ENCODE measurements at places on chromosomes 1 and 21. TPM values are rescaled to one million over a fixed set of nuclear protein-coding genes. Genes with fewer than 3 reads are reported as not detected.

DNA sequence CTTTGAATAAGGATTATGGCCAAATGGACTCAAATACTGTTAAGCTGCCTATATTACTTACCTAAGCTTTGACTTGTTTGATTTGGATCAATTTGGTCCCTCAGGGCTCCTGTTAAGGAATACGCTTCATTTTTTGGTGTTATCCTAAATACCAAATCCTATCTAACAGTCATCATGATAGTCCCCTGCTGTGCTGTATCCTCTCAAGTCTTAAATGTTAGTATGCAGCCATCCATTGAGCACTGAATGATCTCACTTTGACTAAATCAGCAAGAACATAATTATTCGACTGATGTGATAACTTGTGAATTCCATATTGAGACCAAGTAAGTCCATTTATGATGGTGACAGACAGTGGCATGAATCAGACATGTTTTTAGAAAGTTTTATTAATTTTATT lies 53.1 kb upstream of the ATF3 start:
- DNase-seq = no peak

DNA sequence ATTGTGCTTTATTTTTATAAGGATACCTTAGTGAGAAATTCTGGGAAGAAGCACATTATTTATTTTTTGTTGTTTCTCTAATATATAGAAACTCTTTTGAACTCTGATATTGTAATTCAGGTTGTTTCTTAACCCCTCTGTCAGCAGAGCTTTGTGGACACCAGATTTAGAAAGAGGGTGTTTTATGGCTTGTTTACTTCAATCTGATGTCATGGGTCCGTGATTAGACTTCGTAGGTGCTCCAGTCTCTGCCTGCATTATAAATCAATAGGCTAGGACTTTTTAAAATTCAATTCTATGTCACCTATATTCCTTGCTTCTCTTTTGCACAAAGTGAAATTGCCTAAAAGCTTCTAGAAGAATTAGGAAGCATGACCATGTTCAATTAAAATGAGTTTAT lies 47.3 kb upstream of the CCDC190 start:
- no peak for DNase-seq

DNA sequence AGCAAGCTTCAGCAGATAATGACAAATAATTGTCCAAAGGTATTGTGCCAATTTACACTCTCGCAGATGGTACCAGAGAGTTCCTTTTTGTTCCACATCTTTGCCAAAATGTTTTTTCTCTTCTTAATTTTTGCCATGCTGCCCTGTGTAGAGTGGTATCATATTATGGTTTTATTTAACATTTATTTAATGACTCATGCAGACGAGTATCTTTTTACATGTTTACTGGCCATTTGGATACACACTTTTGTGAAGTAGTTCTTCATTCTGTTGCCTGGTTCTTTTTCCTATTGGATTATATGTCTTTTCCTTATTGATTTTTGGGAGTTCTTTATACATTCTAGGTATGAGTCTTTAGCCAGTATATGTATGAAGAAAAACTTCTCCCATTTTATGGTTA lies 151.1 kb downstream of the PCNX2 start:
- DNase-seq = no peak

BARHL2 gene
- total RNA-seq = not detected

CR1L gene
- not detected for total RNA-seq

DNA sequence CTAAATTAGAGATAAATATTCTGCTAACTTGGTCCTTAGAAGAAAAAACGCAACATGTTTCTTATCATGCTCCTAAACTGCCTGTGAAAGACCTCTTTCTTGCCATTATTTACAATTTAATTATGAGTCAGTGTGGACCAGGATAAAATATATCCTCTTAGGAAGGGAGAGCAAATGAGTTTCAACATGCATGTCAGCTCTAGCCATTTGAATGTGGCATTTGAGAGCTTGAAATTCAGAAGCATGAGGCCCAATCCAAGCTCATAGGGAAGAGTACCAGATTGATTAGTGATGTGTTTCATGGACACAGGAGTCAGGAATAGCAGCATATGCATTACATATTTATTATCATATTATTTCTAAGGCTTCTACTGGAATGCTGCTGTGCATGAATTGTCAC lies 39.3 kb downstream of the TBX15 start:
- no peak for DNase-seq

DNAI4 gene
- 2.2 TPM for total RNA-seq

GRCh38 chr1:39572379-39573096 lies 4.1 kb downstream of the PABPC4 start:
- no peak for DNase-seq

DNA sequence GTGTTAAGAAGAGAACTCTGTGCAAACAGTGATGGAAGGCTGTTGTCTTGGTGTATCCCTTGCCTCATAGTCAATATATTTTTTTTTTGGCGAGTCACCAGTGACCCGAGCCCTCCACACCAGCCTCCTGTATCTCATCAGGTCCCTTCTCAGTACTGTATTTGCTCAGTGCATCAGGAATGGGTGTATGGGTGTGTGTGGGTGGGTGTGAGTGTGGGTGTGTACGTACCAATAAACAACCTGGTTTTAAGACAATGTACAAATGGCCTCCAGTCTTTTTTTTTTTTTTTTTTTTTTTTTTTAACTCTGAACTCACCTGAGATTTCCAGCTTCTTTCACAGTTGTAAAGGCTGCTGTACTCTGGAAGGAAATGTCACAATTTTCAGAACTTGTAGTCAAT lies 7.3 kb downstream of the MYOG start:
- DNase-seq = no peak

SYT2 gene
- not detected for total RNA-seq
